HFF-Myc (cell line): ENCODE measurements at places on chromosomes 6 and 20.

DNA sequence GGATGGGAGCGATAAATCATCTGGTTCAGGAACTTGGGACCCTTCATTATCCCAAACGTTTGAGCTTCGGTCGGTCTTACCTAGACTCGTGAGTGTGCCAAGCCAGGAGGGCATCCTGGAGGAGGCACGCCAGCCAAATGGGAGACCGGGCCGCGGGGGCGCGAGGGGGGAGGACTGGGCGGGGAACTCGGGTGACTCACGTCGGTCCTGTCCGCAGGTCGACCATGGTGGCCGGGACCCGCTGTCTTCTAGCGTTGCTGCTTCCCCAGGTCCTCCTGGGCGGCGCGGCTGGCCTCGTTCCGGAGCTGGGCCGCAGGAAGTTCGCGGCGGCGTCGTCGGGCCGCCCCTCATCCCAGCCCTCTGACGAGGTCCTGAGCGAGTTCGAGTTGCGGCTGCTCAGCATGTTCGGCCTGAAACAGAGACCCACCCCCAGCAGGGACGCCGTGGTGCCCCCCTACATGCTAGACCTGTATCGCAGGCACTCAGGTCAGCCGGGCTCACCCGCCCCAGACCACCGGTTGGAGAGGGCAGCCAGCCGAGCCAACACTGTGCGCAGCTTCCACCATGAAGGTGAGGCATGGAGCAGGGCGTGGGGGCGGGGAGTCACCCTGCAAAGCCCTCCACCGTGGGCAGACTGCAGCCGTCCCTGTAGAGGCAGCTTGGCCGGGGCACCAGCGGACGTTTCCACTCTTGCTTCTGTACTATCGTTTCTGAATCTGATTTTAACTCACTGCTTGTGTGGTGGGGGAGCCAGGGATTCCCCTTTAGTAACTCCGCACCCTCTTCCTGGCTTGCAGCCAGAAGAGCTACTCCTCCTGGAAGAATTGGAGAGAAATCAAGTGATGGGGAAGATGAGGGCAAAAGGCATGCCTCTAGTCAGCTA is 2.7 kb downstream of the BMP2 start:
- DNase-seq, result no peak

GRCh38 chr6:56417823-56418222 is 170.4 kb upstream of the COL21A1 start:
- no peak for DNase-seq

GRCh38 chr6:106591111-106591825 is 38.0 kb downstream of the RTN4IP1 start:
- DNase-seq, result peak; percentile 36

DNA sequence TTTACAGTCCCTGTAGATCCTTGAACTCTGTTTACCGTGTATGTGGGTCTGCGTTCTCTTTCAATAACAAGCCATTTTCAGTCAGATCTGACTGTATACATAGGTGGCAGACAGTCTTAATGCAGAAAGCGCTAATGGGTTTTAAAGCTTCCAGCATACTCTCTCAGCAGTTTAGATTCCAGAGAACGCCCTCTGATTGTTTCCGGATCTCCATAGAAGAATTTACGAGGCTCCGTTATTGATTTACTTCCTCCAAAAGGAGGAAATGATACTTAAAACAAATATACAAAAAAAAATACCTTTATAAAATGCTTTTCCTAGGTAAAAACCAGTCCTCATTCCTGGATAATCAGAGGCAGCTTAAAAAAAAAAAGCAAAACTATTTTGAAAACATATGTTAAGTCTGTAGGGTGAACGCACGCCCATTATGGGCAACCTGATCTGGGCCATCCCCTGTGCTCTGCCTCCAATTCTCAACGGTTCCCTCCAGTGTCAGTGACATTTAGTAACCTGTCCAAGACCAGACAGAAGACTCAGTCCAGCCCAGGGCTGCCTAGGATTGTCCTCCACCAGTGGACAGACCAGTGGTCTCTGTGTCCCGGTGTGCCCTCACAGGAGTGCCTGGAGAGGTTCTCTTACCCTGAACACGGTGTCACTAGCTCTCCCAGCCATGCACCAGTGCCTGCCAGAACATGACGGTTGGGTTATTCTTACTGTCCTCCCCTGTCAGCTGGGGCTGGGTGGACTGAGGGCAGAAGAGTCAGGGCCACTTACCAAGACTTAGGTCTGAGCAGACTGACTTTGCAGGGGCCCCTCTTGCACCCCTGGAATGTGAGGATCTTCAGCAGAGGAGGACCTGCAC is 217.3 kb downstream of the ARID1B start:
- no peak for DNase-seq

DNA sequence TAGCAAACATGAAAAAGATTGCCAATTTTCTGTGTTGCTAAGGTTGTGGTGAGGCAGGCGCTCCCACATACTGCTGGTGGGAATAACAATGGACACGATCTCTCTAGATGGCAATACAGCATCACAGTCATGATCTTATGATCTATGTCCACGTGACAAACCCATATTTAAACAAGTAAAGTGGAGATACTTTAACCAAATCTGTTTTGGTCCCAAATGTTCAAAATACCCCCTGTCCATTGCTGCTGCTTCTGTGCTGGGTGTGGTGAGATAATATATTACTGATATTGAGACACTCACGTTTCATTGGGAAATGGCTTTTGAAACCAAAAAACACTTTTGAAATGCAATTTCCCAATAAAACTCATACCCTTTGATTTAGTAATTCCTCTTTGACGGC is 23.0 kb downstream of the SIRPD start:
- DNase-seq, result no peak

- DNase-seq, result no peak
Observed at GRCh38 chr6:113508249-113508648, 348.9 kb upstream of the MARCKS start.

DNA sequence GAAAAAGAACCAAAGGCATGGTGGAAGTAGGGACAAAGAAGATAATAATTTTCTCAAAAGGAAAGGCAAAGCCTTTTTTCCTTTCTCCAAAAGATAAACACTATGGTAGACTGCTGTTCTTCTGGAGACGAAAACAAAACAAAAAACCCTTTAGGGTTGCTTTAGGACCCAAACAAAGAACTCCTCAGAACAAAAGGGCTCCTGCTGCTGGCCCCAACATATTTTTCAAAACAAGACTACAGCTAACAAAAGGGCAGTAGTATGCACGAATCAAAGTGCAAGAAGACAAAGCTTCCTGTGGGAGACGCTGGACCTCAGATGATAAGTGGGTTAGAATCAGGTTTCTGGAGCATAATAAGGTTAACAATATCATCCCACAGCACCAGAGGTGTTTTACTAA is 15.8 kb downstream of the NCOA5 start:
- DNase-seq, result no peak

- DNase-seq, result no peak
Observed at GRCh38 chr6:156449128-156449527, 328.1 kb upstream of the ARID1B start.

- DNase-seq, result no peak
Observed at GRCh38 chr6:56684342-56685101, 41.8 kb upstream of the DST start.

DNA sequence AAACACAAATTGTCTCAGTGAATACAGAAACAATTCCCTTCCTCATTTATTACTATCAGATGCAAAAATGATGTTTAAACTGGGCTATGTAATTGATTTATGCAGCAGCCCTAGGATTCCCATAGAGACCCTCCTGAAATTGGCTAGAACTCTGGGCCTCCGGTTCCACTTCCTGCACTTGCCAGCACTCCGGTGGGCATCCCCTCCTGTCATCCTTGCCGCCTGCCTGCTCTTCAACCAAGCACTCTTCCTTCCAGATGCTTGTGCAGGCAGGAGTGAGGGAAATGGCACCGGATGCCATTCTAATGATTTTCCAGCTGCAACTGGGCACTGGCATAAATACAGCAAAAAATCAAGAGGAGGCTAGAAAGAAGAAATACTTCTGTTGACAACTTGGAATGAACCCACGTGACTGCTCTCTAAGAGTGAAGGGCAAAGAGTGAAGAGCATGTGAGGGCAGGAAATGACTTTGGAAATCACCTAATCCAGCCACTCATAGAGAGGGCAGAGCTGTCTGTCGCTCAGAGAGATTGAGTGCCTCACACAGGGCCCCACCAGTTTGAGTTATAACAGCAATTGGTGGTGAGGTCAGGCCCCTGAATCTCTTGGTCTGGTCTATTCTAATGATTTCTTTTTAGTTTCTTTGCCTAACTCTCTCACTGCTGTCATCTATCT is 3.7 kb upstream of the NEDD9 start:
- no peak for DNase-seq

DNA sequence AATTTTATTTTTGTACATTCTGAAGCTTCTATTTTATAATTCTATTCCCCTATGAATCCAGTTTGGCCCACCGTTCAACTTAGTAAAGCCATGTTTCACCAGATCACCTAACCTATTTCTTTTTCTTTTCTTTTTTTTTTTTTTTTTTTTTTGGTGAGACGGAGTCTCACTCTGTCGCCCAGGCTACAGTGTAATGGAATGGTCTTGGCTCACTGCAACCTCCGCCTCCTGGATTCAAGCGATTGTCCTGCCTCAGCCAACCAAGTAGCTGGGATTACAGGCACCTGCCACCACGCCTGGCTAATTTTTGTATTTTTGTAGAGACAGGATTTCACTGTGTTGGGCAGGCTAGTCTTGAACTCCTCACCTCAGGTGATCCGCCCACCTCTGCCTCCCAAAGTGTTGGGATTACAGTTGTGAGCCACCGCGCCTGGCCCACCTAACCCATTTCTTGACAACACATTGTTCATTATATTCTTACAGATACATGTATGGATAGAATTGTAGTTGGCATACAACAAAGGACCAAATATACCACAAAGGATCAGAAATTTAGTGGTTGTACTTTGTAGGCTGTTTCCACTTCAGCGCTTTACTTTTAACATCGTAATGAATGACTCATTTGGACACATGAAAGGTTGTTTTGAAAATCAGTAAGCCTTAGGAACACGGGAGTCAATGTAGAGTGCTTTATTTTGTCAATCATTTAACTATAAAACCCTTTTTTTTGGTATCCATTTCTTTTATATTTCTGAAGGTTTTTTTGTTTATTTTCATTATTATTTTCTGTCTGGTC is 63.2 kb downstream of the GJA1 start:
- DNase-seq, result no peak

DNA sequence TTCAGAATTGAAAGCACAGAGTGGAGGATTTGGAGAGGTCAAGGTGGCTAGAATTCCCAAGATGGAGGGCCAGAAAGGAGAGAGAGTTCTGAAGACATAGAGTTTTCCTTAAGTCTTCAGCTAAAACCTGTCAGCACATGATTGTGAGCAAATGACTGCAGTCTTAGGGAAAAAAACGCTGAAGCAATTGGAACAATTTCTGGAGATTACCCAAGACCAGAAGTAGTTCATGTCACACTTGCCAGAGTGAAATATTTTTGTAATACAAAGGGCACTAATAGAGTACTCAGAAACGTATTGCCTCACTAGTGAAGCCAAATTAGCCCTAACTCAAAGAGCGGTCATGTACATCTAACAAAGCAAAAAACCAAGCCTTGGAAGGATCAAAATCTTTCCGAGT is 541.3 kb upstream of the MARCKS start:
- no peak for DNase-seq

GRCh38 chr6:41568585-41569384 is 22.6 kb downstream of the FOXP4 start:
- DNase-seq, result no peak

- DNase-seq, result no peak
Observed at GRCh38 chr6:4794140-4794707, 18.0 kb downstream of the CDYL start.

GRCh38 chr6:159716247-159717096 is 10.8 kb upstream of the WTAP start:
- DNase-seq, result no peak

GRCh38 chr20:60389882-60390281 is 431.7 kb downstream of the CDH26 start:
- DNase-seq, result no peak

- DNase-seq, result no peak
Observed at GRCh38 chr20:61847420-61847748, 218.3 kb downstream of the TAF4 start.

DNA sequence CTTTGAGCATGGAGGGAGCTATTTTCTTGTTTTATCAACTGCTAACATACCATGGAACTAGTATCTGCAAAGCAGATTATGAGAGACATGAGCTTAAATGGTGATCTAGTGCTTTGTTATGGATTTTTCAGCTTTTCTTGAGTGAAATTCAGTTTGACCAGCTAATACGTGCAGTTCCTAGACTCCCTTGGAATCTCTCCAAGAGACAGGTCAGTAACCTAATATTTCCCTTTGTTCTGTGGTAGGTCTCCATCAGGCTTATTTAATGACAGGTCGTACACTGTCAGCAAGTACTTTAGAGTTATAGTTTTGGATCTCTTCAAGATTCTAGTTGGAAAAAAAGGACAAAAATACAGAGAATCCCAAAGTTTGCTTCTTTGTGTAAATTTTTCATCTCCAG is 43.9 kb downstream of the HDAC2 start:
- no peak for DNase-seq

DNA sequence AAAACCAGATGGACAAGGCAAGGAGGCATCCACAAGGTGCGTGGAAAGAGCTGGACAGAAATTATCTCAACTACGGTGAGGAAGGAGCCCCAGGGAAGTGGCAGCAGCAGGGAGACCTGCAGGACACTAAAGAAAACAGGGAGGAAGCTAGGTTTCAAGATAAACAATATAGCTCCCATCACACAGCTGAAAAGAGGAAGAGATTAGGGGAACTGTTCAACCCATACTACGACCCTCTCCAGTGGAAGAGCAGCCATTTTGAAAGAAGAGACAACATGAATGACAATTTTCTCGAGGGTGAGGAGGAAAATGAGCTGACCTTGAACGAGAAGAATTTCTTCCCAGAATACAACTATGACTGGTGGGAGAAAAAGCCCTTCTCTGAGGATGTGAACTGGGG is 26.8 kb downstream of the TRMT6 start:
- DNase-seq, result no peak

DNA sequence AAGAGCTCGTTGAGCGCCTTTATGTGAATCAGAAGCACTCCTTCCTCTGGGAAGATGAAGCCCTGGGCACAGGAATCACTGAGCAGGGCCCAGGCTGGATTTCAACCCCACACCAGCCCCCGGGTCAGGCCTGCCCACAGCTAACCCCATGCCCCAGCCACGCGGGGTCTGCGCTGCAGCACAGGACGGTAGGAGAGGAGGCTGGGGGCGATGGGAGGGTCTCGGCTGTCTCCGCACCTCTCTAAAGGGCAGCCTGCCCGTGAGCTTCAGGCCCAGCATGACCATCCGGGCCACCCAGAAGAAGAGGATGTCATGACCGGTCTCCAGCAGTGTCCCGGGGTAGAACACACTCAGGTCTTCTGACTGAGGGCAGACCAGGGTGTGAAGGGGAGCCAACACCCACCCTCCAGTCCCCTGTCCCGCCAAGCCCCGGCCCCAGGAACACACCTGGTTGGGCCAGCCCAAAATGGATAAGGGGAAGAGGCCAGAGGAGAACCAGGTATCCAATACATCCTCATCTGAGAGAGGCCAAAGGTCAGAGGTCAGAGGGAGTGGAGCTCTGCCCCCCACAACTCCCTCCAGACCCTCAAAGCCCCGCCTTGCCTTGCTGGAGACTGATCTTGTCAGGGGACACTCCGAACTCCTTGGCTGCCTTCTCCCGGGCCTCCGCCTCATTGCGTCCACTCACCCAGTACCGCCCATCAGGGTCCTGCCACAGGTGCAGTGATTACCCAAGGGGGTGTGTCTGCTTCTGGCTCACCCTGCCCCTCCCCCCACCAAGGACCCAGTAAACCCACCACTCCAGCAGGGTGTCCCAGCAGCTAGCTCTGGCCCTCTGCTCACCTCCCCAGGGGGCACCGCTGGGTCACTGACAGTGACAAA is 4.4 kb upstream of the VWA7 start:
- no peak for DNase-seq

- DNase-seq, result no peak
Observed at GRCh38 chr20:51386586-51386985, 155.9 kb downstream of the NFATC2 start.
